NCI-H524 treated with DMSO at 0.1 percent for 48 hours (cell line): ENCODE measurements at places on chromosomes 5 and 9.

GRCh38 chr9:76759732-76760131 lies 4.5 kb upstream of the PCA3 start:
- no peak for DNase-seq

DNA sequence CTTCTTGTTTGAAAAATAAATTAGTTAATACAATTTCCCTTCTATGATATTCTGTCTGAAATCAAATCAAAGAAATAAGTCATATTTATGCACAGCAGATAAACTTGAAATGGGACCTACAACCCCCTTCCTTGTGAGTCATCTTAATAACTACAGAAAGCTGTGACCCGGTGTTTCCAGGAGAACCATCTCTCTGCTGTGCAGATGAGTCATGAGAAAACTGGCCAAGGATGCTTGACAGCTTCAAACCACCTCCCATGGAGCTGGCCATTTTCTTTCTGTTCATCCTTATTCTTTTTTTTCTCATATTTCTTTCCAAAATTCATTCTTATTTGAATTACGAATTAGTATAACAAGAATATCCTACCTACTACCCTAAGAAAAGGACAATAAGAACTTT lies 43.4 kb upstream of the NR4A3 start:
- DNase-seq, result no peak

DNA sequence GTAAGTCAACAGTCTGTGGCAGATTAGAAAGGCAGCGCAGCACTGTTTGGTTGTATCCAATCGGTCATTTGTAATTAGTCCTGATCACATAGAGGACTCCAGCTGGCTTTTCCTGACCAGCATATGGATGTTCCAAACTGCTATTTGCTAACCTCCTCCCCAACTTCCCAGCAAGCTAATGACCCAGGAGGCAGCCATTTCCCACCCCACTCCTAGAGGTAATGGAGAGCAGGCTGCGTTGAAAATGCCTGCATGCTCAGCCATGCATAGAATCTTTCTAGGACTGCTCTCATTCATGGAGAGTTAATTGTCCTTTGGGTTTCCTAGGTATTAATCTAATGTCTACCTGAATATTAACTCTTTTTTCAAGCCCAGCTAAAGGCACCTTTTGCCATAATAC lies 850.6 kb upstream of the WWC1 start:
- DNase-seq, result no peak

DNA sequence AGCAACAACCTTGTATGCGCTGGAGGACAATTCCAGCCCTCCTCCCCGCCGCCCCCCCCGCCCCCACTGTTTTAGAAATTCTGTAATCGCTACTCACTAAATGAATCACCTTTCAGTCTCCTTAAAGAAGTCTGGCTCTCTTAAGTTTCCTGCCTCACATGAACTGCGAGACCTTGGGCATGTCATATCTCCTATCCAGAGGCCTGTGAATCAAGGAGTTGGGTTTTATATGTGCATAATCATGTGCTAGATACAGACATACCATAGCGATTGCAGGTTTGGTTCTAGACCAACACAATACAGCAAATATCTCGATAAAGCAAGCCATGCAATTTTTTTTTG lies 337 bp upstream of the DMAC1 start:
- no peak for DNase-seq

- no peak for DNase-seq
These were observed 73.3 kb upstream of the TBC1D2 start for GRCh38 chr9:98328770-98329169.

GRCh38 chr9:82184524-82184923 lies 196.0 kb downstream of the SPATA31D1 start:
- no peak for DNase-seq

- DNase-seq, result no peak
These were observed 353.2 kb downstream of the CWC27 start for GRCh38 chr5:65121880-65122436.

GRCh38 chr9:136379003-136379287 lies 5.5 kb upstream of the CARD9 start:
- DNase-seq, result no peak

DNA sequence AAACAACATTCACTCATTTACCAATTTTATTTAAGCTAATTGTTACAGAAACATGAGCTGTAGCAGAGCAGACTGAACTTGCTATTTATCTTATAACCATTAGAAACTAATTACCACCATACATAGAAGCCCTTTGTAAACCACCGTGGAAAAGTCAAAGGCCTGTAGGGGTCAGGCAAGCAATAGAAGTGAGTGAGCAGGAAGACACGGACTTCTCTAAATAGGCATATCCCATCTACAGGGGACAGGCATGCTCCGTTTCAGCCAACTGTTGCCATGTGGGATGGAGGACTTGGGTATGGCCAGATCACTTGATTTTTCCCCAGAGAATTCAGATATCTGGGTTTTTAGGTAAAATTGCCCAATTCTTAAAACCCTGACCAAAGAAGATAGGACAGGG lies 44.8 kb downstream of the PRRC1 start:
- DNase-seq, result peak; percentile 4

- DNase-seq, result no peak
These were observed 21.5 kb upstream of the CTNND2 start for GRCh38 chr5:11925701-11926100.

DNA sequence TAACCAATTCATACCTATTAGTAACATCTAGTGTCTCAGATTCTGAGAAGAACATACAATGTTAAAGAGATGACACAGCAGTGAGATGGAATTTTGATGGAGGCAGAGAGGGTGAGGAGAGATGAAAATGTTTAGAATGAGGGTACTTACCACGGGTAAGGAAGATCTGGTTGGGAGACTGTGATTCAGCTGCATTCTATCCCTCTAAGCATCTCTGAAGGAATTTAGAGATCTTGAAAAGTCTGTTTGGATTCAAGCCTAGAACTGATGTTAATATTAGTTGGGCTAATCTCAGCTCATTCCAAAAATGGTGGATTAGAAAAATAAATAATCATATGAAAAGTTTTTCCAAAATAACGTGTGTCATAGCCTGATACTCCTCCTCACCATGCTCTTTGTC lies 191.5 kb upstream of the CLINT1 start:
- no peak for DNase-seq

- DNase-seq, result no peak
These were observed at the start of gene GPSM1 for GRCh38 chr9:136327304-136327974. GPSM1 (plus strand) TSS chr9:136327539; CDS start chr9:136327696, 157 bp downstream.

DNA sequence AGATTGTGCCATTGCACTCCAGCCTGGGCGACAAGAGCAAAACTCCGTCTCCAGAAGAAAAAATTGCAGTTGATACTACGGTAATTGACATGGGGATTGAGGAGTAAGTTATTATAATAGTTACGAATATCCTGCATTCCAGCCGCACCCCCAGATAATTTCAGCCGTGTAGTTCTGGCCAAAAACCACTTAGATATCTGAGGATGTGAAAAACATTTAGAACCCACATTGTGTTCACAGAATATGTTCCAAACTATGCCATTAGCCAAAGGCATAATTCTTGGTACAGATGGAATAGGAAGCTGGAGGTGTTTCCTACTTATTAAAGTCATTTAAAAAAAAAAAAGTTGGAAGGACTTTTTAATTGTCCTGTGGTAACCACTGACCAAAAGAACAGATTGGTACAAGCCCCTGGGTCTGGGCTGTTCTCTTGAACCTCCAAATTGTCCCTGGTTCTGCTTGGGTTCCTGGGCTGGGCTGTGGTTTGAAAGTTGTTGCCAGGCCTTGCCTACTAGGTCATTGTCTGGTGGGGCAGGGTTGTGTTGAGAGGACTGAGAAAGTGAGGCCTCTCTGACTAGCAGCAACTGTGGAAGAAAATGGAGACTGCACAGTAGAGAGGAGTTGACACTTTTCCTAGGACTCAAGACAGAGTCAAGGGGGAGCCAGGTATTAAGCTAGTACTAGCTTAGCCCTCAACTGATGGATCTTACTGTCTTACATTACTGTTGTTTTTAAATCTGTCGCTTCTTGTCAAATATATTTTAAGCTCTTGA lies 198.8 kb downstream of the NR3C1 start:
- no peak for DNase-seq

DNA sequence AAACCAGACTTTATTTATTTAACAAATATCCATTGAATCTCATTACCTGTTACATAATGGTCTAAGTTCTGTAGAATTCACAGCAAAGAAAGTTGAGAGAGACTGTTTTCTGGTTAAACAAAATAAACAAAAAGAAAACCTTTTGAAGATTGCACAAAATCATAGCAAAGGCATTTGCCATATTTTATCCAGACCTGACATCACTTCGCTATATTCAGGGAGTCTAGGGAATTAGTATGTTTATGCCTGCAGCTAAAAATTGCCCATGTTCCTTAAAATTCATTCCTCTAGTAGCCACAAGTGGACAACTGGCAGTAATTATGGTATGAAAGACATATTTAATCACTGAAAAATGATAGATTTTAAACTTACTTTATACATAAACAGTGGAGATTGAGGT lies 577.0 kb upstream of the DAB2 start:
- DNase-seq, result no peak

DNA sequence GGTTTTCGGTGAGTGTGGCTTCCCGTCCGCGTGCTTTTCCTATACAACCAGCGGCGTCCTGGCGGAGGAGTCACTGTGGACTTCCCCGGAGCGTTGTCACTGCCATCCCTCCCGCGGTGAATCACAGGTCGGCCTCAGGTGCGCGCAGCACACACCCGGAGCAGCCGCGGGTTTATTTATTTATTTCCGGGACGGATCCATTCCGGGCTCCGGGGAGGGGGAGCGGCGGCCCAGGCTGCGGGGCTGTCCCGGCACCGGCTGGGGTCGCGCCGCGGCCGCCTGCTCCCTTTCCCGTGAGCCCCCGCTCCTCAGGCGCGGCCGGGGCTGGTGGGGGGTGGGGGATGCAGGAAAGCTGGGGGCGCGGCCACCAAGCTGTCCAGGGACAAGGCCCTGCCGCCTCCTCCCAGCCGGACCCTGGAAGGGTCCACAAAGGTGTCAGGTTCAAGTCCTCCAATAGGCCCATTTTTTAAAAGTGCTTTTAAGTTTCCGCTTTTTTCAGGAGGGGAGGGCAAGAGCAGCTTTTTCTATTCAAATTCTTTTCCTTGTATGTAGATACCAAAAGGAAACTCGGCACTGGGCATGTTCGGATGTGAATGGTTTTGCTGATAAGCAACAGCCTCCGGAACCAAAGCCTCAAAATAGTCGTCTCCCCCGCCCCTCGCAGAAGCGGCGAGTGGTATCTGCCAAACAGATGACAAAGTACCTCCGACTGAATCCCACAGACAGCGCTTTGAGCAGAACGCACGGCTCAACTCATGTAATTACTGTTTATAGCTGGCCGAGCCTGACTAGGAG lies 192.5 kb downstream of the CD180 start:
- DNase-seq, result peak; percentile 36

DNA sequence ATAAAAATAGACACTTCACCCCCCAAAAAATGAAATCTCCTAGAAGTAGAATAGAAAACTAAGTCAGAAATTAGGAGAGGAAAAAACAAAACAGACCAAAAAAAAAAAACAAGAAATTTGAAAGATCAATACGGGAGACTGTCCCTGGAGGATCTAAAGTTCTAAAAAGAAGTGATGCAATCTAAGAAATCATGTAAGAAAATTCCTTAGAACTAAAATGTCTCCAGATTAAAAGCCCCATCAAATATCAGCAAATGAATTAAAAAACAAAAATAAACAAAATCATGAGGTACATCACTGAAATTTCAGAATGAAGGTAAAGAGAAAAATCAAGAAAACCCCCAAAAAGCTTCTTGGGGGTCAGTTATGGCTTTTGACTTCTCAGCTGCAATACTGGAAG lies 13.5 kb downstream of the FNIP1 start:
- no peak for DNase-seq

- no peak for DNase-seq
These were observed at the start of gene AMBP for GRCh38 chr9:114078021-114078780. AMBP (minus strand) TSS chr9:114078300; CDS start chr9:114078209, 91 bp downstream.

DNA sequence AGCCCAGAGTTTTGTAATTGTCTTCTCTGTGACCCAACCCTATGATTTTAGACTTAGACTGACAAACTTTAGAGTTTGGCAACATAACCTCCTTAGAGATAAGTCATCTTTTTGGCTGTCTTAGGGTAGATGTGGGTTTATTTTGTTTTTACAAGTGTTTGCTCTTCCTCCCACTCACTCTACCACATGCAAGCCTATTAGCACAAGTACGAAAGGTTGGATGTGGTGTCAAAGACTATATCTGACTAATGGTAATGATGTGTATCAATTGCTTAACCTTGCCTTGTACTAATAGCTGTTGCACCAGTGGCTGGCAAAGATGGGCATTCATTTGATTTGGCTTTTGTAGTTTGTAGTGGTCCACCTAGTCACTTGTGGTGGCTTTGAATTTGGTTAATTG lies 46.5 kb downstream of the SLC25A46 start:
- no peak for DNase-seq

- no peak for DNase-seq
These were observed 46.2 kb downstream of the F2RL2 start for GRCh38 chr5:76576996-76577395.

- DNase-seq, result no peak
These were observed 8.1 kb downstream of the CATSPER3 start for GRCh38 chr5:134975843-134976242.

- DNase-seq, result no peak
These were observed 289.3 kb upstream of the CTNND2 start for GRCh38 chr5:12193536-12193935.

DNA sequence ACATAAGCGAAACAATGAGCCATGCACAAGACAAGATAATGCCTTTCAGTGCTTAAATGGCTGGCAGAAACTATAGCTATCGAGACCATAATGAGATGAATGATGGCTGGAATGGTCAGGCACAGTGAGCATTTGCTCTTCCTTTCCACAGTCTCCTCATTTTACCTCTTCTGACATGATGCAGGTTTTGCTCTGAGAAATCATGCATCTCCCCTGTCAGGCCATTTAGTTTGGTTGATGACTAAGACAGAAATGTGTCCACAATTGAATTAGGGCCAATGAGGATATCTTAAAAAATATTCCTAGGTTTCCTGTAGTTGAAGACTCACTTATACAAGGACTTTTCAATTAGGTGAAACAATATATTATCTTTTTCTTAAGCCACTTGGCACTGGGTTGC lies 475.1 kb downstream of the TMEM232 start:
- DNase-seq, result no peak

DNA sequence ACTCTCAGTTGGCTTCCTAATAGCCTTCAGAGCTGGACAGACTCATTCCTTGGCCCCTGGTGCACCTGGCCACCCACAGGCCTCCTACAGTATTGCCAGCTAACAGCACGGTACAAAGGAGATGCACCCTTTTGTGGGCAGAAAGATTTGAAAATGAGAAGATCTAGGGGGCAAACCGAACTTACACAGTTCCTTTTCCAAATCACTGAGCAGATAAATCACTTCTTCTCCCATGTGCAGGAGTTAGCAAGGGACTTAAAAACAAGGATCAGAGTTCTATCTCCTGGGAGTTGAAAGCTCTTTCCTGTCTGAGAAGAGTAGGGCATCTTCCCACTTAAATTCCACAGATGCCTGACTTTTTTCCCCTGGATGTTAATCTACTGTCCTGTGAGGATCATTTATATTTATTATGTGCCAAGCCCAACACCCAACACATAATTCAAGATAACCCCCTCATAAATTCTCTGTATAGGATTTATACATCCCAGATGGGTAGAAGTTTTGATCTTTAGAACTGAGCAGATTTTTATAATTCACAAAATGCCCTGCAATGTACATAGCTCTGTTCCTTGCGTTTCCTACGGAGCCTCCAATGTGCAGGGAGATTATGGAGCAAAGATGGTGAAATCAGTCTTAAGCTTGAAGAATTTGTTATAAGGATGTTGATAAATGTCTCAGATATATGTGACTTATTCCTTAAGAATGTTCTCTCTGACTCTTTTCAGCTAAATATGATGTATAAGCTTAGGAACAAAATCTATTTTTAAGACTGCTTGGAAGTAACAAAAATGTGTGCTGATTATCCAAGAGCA lies 207.2 kb upstream of the DAPK1 start:
- DNase-seq, result no peak
